GM23338 (cell line): ENCODE measurements at places on chromosomes 11 and 22. TPM values are rescaled to one million over a fixed set of nuclear protein-coding genes. Genes with fewer than 3 reads are reported as not detected.

- DNase-seq, result peak; percentile 34
These were observed 87.5 kb downstream of the TP53I11 start for GRCh38 chr11:44863231-44863630.

GRCh38 chr11:25163421-25163820 lies 666.6 kb downstream of the LUZP2 start:
- DNase-seq, result no peak

DNA sequence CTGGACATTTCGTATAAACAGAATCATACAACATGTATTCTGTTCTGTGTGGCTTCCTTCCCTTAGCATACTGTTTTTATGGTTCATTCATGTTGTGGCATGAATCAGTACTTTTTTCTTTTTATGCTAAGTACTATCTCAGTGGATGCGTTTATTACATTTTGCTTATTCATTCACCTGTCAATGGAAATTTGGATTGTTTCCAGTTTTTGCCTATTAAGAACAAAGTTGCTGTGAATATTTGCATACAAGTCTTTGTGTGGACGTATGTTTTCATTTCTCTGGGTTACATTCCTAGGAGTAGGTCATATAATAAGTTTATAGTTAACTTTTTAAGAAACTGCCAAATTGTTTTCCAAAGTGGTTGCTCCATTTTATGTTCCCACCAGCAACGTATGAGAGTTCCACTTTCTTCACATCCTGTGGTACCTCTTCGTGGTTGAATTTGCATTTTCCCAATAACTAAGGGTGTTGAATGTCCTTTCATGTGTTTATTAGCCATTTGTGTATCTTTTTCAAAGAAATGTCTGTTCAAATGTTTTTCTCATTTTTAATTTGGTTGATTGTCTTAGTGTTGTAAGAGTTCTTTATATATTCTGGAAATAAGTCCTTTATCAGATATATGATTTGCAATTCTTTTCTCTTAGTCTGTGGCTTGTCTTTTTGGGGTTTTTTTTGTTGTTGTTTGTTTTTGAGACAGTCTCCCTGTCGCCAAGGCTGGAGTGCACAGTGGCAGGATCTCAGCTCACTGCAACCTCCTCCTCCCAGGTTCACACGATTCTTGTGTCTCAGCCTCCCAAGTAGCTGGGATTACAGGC lies 46.0 kb upstream of the MICAL2 start:
- no peak for DNase-seq

MS4A4E gene
- not detected in 2 replicates for total RNA-seq

- no peak for DNase-seq
These were observed 268.6 kb downstream of the TBC1D22A start for GRCh38 chr22:47030881-47031627.

OR56A1 gene
- 0.35 and 0.97 TPM in 2 replicates for total RNA-seq

DPAGT1 gene
- total RNA-seq, result 36.4 and 37.2 TPM in 2 replicates

GRCh38 chr11:34707462-34707840 lies 86.6 kb downstream of the EHF start:
- DNase-seq, result no peak

HOATZ gene
- total RNA-seq, result not detected in 2 replicates

DNA sequence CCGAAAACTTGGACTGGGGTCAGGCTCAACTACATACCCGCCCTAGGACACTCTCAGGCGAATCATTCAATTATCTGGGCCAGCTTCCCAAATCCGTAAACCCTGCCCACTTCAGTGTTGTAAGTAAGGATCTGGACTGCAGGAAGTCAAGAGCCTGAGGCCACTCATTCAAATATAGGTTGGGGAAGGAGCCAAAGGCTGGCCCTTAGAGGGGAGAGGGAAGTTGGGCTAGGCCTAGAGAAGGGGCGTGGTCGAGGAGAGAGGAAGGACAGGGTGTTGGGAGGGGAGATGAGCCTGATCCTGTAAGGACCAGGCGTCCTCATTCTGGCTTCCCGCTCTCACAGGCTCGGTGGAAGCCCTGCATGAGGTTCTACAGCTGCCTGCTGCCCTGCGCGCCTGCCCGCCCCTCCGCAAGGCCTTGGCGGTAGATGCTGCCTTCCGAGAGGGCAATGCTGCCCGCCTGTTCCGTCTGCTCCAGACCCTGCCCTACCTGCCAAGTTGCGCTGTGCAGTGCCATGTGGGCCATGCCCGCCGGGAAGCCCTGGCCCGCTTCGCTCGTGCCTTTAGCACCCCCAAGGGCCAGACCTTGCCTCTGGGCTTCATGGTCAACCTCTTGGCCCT lies 3.0 kb downstream of the SAC3D1 start:
- no peak for DNase-seq

- DNase-seq, result peak; percentile 41
These were observed 4.7 kb downstream of the NXPE2 start for GRCh38 chr11:114683007-114683406.

- DNase-seq, result peak; percentile 95
These were observed 3.6 kb downstream of the CHADL start for GRCh38 chr22:41237036-41237706.

MUC6 gene
- not detected in 2 replicates for total RNA-seq

GRCh38 chr11:46202149-46202548 lies 75.3 kb upstream of the CREB3L1 start:
- peak; percentile 75 for DNase-seq

- no peak for DNase-seq
These were observed 28.7 kb downstream of the UPB1 start for GRCh38 chr22:24523873-24524272.

DNA sequence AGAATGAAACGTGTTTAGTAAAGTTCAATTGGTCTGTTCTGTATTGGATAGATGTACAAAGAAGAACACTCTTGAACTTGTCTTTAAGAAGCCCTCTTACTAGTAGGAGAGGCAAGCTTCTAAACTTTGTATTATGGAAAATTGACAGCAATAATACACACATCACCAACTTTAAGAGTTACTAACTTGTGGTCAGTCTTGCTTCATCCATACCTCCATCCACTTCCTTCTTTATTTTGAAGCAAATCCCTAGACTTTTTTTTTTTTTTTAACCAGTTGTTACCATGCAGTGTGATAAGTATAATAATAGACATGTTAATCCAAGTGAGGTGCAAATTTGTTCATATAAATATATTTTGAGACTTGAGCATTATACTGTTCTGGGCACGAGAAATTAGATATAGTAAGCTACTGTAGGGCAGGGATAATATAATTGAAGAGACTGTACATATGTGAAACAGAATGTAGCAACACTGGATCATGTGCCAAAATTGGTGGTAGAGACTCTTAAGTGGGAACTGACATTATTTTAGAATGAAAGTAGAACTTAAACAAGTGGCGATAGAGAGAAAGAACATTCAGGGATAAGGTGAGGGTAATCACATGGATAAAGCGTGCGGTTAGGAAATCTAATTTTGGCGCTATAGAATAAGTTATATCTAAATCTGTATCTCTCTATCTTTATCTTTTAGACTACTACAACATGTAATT lies 6.5 kb downstream of the FAR1 start:
- no peak for DNase-seq

GRCh38 chr11:73632996-73633395 lies 13.4 kb upstream of the PLEKHB1 start:
- no peak for DNase-seq

GRCh38 chr22:33332538-33332937 lies 274.4 kb upstream of the SYN3 start:
- DNase-seq, result no peak

GRCh38 chr11:120281143-120281795 lies 41.3 kb downstream of the POU2F3 start:
- DNase-seq, result no peak

DNA sequence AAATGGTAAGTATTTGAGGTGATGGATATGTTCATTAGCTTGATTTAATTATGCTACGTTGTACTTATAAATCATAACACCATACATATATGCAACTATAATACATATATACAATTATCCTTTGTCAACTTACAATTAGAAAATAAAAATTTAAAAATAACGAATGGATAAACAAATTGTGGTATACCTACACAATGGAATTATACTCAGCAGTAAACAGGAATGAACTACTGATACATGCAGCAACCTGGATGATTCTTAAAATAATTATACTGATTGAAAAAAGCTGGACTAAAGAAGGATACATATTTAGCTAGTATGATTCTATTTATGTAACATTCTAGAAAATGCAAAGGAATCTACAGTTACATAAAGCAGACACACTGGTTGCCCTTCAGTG lies 425.7 kb downstream of the DYNC2H1 start:
- no peak for DNase-seq
